ENCODE measurements at places on chromosomes 7 and 10. TPM values are rescaled to one million over a fixed set of nuclear protein-coding genes. Genes with fewer than 3 reads are reported as not detected.

The PRSS37 gene
- not detected for total RNA-seq

The FKBP9 gene
- 277 TPM for total RNA-seq

DNA sequence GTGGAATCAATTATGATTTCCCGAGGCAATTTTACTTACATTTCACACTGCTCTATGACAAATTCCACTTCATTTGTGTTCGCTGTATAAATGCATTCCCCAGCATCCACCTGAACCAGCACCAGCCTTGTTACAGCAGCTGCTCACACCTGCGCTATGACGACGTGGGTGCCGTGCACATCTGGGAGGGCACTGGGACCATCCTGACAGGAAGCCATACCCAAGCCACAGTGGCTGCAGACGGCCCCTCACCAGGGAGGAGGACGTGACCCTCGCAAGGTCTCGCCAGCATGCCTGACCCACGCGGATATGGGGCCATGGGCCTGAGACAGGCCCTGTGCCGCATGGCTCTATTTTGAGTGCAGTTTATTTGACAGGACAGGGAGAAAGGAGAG is 201.3 kb downstream of the MAD1L1 start:
- DNase-seq, result no peak

- DNase-seq, result no peak
Measured at GRCh38 chr10:38007991-38008390, 2.5 kb upstream of the ZNF33A start.

DNA sequence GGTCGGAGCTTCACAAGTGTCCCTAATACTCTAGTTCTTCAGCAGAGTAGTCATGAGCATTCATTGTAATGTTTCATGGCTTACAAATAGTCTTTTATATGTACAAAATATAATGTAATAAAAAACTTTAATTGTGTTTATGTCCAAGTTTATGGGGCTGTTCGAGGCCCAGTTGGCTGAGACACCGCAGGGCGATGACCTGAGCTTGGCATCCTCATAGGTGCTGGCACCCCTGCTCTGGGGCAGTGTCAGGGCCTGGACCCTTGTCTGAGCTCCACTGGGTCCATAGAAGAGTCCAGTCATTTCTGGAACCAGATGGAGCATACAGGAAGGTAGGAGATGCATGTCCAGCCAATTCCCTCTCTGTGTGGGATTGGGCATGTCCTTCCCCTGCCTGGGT is 12.9 kb upstream of the ZMIZ1 start:
- no peak for DNase-seq

DNA sequence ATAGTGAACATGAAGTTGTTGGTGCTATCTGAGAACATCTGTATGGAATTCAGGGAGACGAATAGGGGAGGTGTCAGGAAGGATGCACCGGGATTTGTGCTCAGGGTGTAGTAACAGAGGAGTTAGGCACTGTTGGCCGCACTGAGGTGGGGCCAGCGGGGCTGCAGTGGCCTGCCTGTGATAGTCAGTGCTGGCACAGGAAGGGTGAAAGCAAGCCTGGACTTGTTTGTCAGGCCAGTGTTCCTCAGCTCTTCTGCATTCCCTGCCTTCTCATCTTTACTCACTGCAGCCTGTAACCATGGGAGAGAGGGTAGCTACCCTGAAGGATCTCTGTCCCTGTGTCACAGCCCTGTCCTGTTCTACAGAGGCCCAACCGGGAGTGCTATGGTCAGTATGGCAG is 81.3 kb downstream of the SH2D4B start:
- DNase-seq, result no peak

- DNase-seq, result peak; percentile 21
Measured at GRCh38 chr7:78852951-78853350, 600.5 kb downstream of the MAGI2 start.

DNA sequence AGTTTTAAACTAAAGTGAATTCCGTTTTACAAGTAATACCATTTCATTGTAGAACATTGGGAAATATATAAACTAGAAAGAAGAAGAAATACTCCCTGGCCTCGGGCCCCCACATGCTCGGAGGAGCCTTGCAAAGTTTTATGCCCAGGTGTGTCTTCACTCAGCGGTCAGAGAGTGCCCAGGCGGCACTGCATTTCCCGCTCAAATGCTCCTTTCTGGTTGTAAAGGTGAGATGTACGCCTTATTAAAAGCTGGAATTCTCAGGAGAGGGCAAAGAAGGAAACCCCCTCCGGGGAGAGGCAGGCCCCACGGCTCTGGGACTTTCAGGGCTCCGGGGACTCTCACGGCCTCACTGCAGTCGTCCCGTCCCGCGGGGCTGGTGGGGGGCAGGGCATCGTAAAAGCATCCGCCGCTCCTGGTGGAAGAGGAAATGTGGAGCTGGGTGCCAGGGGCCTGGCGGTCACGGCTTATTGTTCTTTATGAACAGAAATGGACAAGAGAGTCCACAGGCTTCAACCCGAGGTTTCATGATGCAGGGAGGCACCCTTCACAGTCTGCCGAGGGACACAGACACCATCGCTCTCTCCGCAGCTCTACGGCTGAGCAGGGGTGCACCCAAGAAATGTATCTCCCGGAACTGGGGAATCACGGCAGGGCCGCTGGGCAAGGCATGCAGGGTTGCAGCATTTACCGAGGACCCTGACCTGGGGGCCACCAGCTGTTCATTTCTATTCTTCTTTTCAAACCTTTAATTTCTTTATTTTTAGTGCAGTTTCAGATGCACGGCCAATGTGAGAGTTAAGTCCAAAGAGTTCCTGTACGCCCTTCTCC is 47.7 kb upstream of the INPP5A start:
- DNase-seq, result no peak

- no peak for DNase-seq
Measured at GRCh38 chr10:80485076-80485945, 31.2 kb downstream of the TSPAN14 start.
